Lung (tissue), 17 donors: ENCODE measurements at places on chromosomes 6 and 20.

DNA sequence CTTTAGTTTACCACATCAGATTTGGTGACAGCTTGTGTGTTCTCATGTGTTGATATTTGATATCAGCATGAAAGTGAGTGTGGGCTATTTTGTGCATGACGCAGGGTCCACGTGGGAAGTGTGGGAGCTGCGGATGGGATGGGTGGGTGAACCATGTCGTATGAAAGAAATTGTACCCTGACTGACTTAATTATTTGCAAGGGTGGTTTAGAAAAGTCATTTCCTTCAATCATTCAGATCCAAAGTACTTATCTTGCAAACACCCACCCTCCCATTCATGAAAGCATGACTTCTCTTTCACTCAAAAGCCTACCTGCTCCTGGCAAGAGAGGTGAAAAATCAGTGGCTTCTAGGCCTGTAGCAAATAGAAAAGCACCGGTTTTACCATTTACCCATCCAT lies 91.8 kb upstream of the BACH2 start:
- H3K4me1 ChIP-seq, result no peaks in the 10 kb centered on the region
- no peak for DNase-seq
- no peak overlapping the region for H3K27ac ChIP-seq

DNA sequence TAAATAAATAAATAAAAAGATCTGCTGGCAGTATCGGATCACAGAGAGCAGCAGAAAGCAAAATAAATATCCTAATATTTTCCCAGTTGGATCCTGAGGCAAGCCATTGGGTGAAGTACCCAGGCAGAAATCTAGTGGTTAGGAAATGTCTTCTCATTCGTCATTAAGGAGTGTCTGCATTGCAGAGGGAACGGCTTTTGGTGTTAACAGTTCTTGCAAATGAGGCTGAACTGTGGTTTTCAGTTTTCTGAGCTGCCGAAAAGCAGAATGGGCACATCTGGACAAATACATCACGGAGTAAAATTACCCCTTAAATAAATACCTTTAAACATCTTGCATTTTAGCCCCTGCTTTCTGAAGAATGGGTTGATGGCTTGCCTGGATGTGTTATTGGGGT lies 82.3 kb upstream of the MPC1 start:
- H3K27ac ChIP-seq, result no peak overlapping the region
- H3K36me3 ChIP-seq, result peaks cover 11% of the 10 kb centered on the region
- H3K4me3 ChIP-seq, result no peak overlapping the region
- DNase-seq, result no peak
- H3K27me3 ChIP-seq, result no peaks in the 10 kb centered on the region

DNA sequence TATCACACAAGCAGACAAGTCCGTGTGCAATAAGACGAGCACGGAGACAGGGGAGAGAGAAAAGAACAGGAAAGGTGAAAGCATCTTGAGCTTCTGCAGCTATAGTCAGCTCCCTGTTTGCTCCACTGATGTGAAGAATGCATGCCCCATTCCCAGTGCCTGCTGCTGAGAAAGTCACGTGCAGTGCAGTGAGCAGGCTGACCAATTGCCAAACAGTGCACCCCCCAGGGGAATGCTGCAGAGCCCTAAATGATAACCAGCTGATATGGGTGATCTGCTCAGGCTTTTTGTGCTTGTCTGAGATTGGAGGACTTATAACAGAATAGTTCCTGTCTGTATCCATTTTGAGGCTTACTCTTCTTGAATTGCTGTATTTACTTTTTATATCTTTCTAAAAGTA lies 121.5 kb downstream of the PACRG start:
- H3K27ac ChIP-seq, result no peak overlapping the region
- no peak overlapping the region for H3K4me3 ChIP-seq
- H3K27me3 ChIP-seq, result no peaks in the 10 kb centered on the region
- H3K36me3 ChIP-seq, result no peaks in the 10 kb centered on the region

DNA sequence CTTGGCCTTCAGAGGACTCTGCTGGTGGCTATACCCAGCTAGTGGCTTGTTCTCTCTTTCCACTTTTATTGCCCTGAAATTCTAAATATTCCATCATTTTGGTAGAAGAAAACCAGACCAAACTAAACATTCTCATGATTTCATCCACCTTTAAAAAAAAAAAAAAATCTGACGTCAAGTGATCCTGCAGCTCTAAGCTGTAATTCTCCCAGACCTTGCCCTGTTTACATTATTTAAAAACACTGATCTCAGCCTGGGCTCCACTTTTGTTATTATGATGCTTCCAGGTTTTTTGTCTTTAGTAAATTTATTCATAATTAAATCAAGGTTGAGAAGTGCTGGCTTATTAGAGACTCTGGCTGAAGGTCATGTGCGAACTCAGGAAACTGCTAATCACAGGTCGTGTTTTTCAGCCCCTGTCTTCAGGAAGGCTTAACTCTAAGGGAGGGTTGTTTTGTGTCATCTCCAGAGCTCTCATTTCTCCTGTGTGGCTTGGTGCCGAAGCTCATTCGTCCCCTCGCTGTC lies 114.4 kb downstream of the MTHFD1L start:
- H3K36me3 ChIP-seq, result peaks cover 1% of the 10 kb centered on the region
- no peak overlapping the region for H3K27ac ChIP-seq
- no peak overlapping the region for H3K4me3 ChIP-seq
- no peaks in the 10 kb centered on the region for H3K4me1 ChIP-seq
- no peak for DNase-seq

DNA sequence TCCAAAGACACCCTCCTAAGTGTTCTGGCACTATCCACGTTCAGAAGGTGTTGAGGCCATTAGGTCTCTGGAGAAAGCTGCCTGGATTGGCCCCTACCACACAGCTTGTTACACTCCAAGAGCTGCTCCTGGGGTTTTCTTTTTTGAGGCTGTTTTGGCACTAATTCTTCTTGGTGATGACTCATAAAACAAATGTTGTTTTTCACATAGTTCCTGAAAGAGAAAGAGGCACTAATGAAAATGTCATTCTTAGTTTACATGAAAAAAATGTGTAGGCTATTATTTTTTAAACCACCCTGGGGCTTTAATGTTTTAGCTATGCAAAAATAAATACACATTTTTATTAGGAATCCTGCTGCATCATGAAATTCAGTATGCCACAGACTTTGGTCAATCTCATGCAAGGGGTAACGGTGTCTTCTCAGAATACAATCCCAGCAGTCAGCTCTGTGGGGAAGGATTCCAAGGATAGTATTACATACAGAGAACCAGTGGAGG lies 38.1 kb downstream of the TBPL1 start:
- no peaks in the 10 kb centered on the region for H3K27me3 ChIP-seq
- H3K4me3 ChIP-seq, result no peak overlapping the region
- DNase-seq, result no peak
- no peaks in the 10 kb centered on the region for H3K4me1 ChIP-seq
- H3K27ac ChIP-seq, result no peak overlapping the region

DNA sequence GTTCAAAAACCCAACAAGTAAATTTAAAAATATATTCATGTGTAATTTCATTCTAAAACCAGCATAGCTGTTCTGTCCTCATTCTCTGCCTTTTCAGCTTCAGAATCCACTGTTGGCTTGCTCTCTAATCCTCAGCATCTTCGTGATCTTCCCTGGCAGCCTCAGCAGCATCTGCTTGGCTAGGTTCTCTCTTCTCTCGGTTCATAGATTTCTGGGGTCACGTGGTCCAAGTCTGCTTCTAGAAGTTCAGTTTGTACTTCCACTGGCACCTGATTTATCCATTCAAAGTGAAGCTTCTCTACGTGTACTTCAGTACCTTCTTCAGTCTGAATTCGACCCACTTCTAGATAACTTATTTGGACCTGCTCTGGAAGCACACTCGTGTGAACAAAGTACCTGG lies 245.7 kb downstream of the EPM2A start:
- no peaks in the 10 kb centered on the region for H3K27me3 ChIP-seq
- H3K27ac ChIP-seq, result no peak overlapping the region
- no peaks in the 10 kb centered on the region for H3K36me3 ChIP-seq
- DNase-seq, result no peak

- H3K36me3 ChIP-seq, result no peaks in the 10 kb centered on the region
- no peak for DNase-seq
- no peak overlapping the region for H3K4me3 ChIP-seq
- H3K27ac ChIP-seq, result no peak overlapping the region
These were observed 23.4 kb upstream of the HLA-DQB1 start for GRCh38 chr6:32689531-32690501.

DNA sequence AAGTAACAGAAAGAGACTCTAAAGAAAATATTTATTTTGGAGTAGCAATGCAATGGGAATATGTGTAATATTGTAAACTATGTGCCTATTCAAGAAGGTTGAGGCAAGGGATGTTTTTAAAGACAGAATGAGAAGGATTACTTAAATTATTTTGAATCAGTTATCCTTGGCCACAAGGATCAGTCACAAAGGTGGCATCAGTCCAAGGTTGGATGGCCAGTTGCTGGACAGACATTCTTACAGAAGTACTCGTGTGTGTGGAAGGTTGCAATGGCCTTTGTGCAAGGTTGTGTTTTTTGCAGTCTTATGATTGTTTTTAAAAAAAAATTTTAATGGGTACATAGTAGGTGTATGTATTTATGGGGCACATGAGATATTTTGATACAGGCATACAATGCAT lies 2.0 kb downstream of the QRSL1 start:
- peaks cover 1% of the 10 kb centered on the region for H3K36me3 ChIP-seq
- no peak for DNase-seq
- H3K4me1 ChIP-seq, result peaks cover 6% of the 10 kb centered on the region
- no peak overlapping the region for H3K4me3 ChIP-seq
- no peak overlapping the region for H3K27ac ChIP-seq

GRCh38 chr6:22583927-22584326 lies 14.6 kb downstream of the HDGFL1 start:
- peaks cover 7% of the 10 kb centered on the region for H3K4me1 ChIP-seq
- H3K4me3 ChIP-seq, result no peak overlapping the region
- no peaks in the 10 kb centered on the region for H3K27me3 ChIP-seq
- H3K27ac ChIP-seq, result no peak overlapping the region
- no peak for DNase-seq

DNA sequence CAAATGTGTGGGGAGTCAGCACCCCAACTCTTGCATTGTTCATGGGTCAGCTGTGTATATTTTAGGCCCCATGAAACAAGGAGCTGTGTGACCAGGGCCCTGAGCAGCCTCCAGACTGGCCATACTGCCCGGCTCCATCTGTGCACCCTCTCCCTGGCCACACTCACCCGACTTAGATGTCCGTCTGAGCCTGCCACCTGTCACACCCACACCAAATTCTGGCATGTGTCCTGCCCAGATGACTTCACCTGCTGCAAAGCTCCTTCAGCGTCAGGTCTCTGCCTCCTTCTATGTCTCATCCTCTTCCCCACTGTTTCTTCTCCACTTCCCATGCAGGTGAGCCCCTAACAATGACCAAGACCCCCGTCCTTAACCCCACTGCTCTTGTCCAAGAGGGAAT lies 88.1 kb upstream of the THBS2 start:
- no peaks in the 10 kb centered on the region for H3K27me3 ChIP-seq
- no peaks in the 10 kb centered on the region for H3K4me1 ChIP-seq
- DNase-seq, result no peak
- no peaks in the 10 kb centered on the region for H3K36me3 ChIP-seq
- no peak overlapping the region for H3K27ac ChIP-seq
- H3K4me3 ChIP-seq, result no peak overlapping the region

DNA sequence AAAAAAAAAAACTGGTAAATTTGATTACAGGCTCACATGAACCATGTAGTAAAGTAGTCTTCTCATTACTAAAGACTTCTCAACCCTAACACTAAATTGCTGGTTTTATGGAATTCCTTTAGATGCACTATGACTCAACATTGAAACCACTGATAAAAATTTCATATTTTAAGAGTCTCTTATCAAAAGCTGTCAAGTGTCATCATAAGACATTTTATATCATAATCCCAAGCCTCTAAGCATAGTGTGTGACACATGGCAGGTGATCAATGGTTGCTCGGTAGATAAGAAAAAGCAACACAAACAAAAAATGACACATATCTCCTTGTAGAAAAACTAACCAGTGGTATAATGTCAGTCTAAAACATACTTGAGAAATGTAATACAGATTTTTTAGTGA lies 258.4 kb downstream of the RNGTT start:
- H3K4me1 ChIP-seq, result no peaks in the 10 kb centered on the region
- no peak overlapping the region for H3K4me3 ChIP-seq
- no peaks in the 10 kb centered on the region for H3K27me3 ChIP-seq
- DNase-seq, result no peak

DNA sequence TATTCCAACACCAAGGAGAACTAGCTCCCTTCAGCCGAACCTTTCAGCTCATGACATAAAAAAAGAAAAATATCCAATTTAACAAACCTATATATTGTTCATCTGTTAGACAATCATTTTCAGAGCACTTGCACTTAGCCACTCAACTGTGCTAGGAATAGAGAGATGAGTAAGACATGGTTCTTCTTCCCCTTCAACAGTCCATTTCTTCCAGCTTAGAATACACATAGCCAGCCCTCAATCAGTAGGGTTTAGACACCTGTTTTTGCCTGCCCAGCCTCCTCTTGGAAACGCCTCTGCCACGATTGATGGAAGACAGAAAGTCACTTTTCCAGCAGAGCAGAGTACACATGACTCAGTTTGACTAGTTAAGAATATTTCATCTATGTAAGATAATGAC lies 21.8 kb downstream of the ADNP start:
- DNase-seq, result no peak
- no peaks in the 10 kb centered on the region for H3K36me3 ChIP-seq
- H3K27me3 ChIP-seq, result no peaks in the 10 kb centered on the region

DNA sequence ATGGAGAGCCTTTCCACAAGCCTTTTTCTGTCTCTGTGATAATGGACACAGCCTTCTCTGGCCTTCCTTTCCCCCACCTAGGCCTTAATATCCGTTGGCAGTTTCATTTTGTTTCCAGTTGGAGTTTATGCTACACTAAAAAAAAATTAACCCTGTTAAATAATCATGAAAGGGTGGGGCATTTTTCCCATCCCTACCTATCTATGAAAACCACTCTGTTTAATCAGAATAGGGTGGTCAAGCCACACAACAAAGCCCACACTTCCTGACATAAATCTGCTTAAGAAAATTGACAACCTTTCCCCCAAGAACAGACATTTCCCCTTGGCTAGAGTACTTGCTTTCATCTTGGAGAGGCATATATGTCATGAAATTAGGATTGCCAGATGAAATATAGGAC lies 14.2 kb downstream of the TXLNB start:
- no peaks in the 10 kb centered on the region for H3K36me3 ChIP-seq
- no peaks in the 10 kb centered on the region for H3K27me3 ChIP-seq
- peak overlapping the region; percentile 85 for H3K27ac ChIP-seq
- no peak for DNase-seq
- H3K4me1 ChIP-seq, result no peaks in the 10 kb centered on the region

GRCh38 chr20:63778857-63779256 lies 39.3 kb downstream of the SLC2A4RG start:
- no peaks in the 10 kb centered on the region for H3K36me3 ChIP-seq
- no peak overlapping the region for H3K4me3 ChIP-seq
- peaks cover 2% of the 10 kb centered on the region for H3K4me1 ChIP-seq
- no peaks in the 10 kb centered on the region for H3K27me3 ChIP-seq
- no peak overlapping the region for H3K27ac ChIP-seq

GRCh38 chr6:111900735-111901134 lies 27.5 kb upstream of the FYN start:
- H3K27me3 ChIP-seq, result no peaks in the 10 kb centered on the region
- no peaks in the 10 kb centered on the region for H3K36me3 ChIP-seq
- H3K4me1 ChIP-seq, result no peaks in the 10 kb centered on the region
- DNase-seq, result no peak
- no peak overlapping the region for H3K27ac ChIP-seq
